ENCODE measurements at places on chromosomes 1 and 21.

- DNase-seq, result no peak
Measured at GRCh38 chr1:220430059-220430458, 97.9 kb upstream of the MARK1 start.

DNA sequence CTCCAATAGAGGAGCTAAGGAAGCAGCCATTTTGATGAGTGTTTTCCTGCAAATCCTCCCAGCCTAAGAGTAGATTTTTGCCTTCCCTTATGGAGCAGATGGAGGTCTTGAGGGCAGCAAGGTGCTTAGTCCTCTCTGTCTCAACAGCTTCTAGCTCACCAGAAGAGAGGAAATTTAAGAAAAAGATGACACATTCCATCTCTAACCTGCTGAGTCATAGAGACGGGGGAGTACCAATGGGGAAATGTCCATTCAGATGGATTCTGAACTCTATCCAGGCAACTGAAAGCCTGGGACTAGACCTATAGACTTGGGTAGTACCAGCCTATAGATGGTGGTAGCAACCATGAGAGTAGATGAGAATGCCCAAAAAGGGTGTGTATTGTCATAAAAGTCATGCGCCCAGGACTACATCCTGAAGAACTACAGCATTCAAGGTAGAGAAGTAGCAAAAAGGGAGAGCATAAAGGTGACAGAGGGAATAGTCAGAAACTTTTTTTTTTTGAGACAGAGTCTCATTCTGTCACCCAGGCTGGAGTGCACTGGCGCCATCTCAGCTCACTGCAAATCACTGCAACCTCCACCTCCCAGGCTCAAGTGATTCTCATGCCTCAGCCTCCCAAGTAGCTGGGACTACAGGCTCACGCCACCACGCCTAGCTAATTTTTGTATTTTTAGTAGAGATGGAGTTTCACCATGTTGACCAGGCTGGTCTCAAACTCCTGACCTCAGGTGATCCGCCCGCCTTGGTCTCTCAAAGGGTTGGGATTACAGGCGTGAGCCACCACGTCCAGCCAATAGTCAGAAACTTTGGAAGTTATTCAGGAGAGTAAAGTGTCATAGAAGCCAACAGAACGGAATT lies 10.7 kb upstream of the ELOA start:
- no peak for DNase-seq

DNA sequence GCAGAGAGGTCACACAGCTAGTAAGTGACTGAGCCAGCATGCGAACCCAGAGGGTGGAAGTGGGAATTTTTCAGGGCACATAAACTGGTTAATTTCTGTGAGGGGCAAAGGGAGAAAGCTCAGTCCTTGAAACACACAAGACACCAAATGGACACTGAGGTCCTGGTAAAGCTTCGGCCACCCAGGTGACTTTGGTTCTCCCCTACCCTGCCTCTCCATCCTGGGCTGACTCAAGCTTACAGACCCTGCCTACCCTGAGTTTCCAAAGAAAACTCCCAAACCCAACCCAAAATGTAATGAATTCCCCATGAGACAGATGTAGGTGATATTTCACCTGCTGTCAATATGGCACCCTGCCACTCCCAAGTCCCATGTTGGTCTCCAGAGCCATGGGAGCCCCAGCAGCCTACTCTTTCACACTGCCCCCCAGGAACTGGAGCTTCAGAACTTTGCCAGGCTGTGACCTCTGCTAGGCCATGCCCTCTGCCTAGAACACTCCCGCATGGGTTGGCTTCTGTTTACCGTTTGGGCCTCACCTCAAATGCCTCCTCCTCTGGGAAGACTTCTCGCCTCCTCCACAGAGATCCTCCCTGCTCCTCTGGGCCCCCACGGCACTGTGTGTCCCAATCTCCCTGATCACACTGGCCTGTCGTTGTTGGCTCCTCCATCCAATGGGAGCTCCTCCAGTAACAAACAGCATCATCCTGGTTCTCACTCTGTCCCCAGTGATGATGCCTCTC lies 3.7 kb upstream of the LRP8 start:
- DNase-seq, result no peak

DNA sequence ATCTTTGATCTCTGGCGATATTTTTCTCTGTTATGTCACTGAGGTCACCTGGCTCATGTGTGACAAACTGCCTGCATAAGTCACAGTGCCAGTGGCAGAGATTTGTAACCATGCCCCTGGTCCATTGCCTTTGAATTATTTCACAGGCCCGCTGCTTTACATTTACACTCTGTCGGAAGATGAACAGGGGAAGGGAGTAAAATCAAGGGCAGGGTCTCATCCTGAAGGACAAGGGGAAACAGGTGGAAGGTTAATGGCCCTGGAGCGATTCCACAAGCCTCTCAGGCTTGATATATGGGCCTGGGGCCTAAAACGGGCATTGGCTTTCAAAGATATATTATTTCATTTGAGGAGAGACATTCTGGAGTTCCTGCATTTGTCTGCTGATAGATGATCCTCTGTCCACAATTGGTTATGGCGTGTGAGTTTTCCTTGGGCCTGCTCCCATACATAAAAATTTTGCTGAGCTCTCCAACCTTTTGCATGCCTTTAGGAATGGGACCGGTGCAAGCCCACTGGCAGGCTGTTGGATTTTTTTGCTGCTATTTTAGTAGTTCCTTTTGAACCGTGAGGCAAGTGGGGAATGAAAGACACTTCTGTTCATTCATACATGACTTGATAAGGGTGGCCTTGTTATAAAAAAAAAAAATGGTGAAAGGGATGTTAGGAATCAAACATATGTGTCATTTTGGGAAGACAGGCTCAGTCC lies 51.9 kb downstream of the NR5A2 start:
- no peak for DNase-seq

GRCh38 chr1:33623811-33624210 lies 151.4 kb downstream of the ZSCAN20 start:
- no peak for DNase-seq
